NCI-H1436 treated with DMSO at 0.1 percent for 48 hours (cell line): ENCODE measurements at places on chromosomes 16 and 17.

GRCh38 chr16:56998352-56998751, 9.0 kb downstream of the NLRC5 start:
- no peak for DNase-seq

DNA sequence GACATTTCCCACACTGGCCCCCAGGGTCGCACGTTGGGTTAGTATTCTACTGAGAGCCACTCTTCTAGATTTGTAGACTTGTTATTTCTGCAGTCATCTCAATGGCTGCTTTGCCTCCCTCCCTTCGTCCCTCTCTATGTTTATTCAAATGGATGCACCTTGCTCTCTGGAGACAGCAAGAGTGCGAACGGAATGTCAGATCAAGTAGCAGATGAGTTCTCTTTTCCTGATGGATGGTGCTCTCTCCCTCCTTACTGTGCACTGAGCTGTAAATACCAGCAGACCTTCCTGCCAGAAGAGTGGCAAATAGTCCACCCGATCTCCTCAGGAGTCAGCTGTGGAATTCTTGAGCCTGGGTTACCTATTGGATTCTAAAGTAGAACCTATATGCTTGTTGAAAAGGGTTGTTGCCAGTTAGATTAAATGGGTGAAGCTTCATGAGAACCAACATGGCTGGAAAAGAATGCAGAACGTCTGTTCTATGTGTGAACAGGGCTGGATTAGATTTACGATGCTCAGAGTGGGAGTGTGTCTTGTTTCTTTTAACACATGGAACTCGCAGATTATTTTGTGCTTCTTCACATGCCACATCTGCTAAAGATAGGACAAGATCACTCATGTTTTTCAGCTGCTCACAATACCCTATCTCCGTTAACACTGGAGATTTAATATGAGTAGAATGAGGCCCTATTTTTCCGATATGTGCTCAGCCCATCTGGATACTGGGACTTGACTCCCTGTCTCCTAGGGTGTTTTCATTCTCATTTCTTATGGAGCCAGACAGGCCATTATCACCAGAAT, 6.1 kb downstream of the GNAO1 start:
- no peak for DNase-seq

GRCh38 chr17:41793784-41794539, 7.5 kb upstream of the JUP start:
- no peak for DNase-seq

- no peak for DNase-seq
Measured at GRCh38 chr16:10552281-10552680, 28.1 kb downstream of the EMP2 start.

DNA sequence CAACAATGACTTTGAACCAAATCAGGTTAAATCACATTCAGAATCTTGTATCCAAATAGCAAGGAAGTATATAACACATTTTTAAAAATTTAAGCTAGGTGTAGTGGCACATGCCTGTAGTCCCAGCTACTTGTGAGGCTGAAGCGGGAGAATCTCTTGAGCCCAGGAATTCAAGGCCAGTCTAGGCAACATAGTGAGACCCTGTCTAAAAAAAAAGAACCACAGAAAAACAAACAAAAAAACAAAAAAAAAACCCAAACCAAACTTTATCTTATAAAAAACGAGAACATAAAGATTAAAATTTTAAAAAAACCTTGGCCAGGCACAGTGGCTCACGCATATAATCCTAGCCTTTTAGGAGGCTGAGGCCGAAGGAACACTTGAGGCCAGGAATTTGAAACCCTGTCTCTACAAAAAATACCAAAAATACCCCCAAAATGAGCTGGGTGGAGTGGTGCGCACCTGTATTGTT, 11.6 kb downstream of the SUPT4H1 start:
- no peak for DNase-seq

DNA sequence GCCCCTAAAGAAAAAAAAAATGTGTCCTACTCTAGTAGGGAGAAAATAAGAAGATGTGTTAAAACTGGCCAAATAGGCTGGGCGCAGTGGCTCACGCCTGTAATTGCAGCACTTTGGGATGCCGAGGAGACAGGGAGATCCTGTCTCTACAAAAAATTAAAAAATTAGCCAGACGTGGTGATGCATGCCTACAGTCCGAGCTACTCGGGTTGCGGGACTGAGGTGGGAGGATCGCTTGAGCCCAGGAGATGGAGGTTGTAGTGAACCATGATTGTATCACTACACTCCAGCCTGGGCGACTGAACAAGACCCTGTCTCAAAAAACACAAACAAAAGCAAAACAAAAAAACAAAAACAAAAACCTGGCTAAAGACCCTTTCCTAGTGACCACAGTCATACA, 15.9 kb downstream of the ZFHX3 start:
- no peak for DNase-seq

DNA sequence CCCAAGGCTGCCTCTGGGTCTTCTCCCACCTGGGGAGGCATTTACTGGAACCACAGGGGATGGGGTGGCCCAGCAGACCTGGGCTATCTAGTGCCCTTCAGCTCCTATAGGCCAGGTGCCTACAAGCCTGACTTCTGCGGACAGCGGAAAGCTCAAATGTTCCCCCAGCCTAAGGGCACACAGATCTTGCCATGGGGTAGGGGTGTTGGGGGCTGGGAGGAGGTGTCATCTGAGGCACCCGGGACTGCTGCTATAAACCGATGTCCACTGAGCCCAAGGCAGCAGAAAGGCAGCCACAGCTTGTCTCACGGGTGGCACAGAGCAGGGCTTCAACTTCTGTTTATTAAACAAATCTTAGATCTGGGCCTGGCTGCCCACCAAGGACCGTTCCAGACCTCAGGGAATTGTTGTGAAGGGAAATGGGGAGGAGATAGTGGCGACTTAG, 3.6 kb downstream of the MYO1C start:
- no peak for DNase-seq

DNA sequence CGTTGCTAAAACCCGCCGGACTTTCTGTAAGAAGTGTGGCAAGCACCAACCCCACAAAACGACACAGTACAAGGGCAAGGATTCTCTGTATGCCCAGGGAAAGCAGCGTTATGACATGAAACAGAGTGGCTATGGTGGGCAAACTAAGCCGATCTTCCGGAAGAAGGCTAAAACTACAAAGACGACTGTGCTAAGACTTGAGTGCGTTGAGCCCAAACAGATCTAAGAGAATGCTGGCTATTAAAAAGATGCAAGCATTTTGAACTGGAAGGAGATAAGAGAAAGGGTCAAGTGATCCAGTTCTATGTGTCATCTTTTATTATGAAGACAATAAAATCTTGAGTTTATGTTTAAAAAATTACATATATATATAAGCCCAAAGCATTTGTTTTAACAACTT, 20.3 kb downstream of the HELZ start:
- DNase-seq: no peak

- no peak for DNase-seq
Measured at GRCh38 chr17:63911657-63912100, 621 bp upstream of the CSHL1 start.

DNA sequence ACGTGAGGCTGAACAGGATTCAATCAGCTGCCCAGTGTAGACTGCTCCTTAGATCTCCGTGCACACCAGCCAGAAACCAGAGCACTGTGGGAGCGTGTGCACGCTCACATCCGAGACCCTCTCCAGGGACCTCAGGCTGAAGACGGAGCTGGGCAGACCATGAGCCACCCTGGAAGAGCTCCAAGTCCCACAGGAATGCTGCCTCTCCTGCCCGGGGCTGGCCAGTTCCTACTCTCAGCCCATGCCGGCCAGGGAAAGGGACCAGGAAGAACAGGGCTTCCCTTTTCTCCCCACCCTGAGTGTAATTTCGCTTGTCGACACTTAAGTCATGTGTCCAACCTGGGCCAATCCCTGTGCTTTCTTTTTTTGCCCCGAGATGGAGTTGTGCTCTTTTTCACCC, 6.9 kb downstream of the ALYREF start:
- DNase-seq: no peak

DNA sequence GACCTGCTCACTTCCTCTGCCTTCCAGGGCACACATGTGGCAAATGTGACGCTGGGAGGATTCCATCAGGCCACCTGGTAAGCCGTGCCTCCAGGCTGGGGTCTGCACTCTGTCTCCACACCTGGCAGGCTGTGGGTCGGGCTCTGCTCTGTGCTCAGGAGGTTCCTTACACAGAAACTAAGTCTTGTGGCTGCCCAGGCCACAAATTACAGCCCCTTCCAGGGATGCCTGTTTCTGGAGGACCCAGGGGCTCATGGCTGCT, 58.2 kb downstream of the RMI2 start:
- DNase-seq: no peak

GRCh38 chr17:5181509-5182305, 10.0 kb downstream of the ZNF594 start:
- DNase-seq: no peak

GRCh38 chr17:46001390-46002310, 2.6 kb downstream of the STH start:
- DNase-seq: no peak

- DNase-seq: no peak
Measured at GRCh38 chr17:19464031-19465026, 53.3 kb downstream of the RNF112 start.

DNA sequence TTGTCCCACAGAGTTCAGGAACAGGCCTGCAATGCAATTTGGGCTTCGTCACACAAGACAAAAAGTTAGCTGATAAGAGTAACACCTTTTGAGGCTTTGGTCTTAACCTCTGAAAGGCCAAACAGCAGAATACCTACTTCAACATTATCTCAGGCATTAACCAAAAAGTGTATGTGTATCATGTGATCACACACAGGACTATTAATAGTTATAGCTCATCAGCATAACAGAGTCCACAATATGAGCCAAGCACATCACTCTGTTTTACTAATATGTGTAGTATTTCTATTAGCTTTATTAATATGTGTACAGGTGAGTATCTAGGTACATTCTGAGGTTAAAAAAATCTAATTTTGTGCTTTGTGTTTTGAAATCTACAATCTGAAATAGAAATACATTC, 30.8 kb downstream of the MYO1D start:
- no peak for DNase-seq

DNA sequence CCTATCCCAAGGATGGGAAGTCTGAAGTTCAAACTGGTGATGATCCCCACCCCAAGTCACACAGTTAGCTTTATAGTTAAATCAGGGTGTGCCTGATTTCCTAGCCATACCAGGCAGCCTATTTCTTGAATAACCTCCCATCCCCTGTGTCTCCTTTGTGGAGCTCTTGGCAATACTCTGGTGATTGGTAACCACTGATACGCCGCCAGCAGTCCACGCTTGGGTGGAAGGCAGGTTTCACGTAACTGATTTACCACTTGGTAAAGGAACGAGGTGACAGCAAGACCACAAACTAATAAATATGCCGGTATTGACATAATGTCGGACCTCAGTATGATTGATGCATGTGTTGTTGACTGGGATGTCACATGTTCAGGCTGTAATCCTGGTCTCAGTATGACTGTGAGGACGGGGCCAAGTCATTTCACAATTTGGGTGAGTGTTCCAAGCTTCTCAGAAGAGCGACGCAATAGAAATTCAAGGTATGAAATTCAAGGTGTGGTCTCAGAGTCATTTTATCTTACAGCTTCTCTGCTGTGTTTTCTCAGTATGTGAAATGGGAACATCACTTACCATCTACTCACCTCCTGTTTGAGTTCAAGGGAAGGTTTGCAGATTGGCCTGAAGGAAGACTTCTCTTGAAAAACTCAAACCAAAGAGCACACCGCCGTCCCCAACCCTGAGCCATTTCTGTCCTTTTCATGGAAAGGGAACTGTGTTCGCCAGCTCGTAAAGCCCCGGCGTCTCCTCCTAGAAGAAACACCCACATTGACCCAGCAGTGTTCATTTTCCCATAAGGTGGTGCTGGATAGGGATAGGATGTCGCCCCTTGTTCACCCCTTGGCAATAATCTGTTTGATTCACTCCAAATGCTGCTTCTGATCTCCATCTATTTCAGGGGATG, 678.9 kb downstream of the WWOX start:
- no peak for DNase-seq

DNA sequence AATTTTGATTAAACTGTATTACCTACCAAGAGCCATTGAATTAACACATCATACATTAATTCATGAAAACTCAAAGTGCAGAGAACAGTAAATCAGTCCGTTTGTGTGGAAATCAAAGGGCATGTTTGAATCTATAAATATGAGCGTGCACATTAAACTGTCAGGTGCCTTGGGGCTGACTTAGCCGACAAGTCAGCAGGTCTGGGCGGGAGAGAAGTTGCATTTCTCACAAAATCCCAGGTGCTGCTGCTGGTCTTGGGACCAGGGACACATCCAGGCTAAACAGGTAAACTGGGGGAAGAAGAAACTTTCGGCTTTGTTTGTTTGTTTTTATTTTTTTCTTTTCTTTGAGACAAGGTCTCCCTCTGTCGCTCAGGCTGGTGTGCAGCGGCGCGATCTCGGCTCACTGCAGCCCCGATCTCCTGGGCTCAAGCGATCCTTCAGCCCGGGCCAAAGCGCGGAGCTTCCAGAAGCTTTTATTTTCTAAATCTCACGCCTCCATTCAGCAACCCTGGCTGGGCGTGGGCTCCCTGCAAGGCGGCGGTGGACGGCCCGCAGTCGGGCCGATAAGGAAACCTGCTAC, 213.9 kb downstream of the MRTFB start:
- no peak for DNase-seq

- no peak for DNase-seq
Measured at GRCh38 chr17:76467366-76467765, at the start of gene AANAT. AANAT (plus strand) TSS chr17:76467603; CDS start chr17:76468747, 1,144 bp downstream.

GRCh38 chr16:65576631-65577030, 454.8 kb upstream of the CDH11 start:
- no peak for DNase-seq

GRCh38 chr16:30437511-30438046, 7.7 kb upstream of the DCTPP1 start:
- DNase-seq: no peak

DNA sequence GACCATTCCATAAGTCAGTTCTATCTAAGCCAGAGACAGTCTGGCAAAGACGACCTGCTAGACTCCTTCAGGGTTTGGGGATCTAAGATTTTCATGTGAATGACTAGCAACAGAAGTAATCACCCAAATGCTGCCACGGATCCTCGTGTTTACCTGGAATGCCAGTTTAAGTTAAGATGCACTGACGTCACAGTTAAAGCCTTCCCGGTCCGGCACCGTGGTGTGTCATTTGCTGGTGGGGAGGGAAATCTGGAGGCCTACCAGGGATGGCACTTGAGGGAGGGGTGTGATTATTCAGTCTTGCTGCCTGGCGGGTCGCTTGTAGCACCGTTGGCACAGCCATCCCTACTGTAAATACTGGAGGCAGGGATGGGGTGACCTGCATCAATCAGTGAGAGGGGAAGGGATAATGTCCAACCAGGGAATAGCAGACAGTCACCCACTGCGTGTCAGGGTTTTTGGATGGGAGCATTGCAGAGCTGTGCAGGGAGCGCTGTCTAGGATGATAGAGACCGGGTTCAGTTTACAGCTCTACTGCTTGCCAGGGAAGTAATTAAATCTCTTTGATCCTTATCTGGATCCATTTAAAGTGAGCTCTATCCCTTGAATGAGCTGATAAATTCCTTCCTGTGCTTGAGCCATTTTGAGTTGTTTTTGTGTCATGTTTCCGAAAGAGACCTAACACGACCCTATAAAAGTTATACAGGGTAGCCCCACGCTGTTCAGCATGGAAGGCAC, 764.7 kb upstream of the EEF2KMT start:
- DNase-seq: no peak
